ENCODE measurements at places on chromosomes 7 and 10.

GRCh38 chr10:35184527-35185171, 58.0 kb downstream of the CREM start:
- no peak for DNase-seq

- peak; percentile 51 for DNase-seq
Observed at GRCh38 chr10:33559105-33559504, 224.6 kb upstream of the NRP1 start.

GRCh38 chr10:76969366-76969948, 668.2 kb downstream of the KCNMA1 start:
- no peak for DNase-seq

DNA sequence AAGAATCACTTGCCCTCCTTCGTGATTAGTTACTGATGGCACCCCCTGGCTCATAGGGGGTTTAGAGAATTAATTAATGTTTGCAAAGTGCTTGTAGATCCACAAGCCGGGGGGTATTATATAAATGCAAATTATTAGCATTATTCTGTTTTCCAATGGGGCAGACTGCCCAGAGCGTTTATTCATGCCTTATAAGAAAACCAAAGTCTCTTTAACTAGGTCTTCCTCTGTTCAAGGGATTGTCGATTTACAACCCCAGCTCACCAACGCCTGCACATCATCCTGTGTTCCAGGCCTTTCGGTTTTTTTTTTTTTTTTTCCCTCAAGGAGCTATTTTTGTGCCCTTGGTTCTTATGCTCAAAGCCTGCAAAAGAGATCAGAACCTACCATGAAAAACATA, 630.7 kb downstream of the PARD3 start:
- DNase-seq = no peak

DNA sequence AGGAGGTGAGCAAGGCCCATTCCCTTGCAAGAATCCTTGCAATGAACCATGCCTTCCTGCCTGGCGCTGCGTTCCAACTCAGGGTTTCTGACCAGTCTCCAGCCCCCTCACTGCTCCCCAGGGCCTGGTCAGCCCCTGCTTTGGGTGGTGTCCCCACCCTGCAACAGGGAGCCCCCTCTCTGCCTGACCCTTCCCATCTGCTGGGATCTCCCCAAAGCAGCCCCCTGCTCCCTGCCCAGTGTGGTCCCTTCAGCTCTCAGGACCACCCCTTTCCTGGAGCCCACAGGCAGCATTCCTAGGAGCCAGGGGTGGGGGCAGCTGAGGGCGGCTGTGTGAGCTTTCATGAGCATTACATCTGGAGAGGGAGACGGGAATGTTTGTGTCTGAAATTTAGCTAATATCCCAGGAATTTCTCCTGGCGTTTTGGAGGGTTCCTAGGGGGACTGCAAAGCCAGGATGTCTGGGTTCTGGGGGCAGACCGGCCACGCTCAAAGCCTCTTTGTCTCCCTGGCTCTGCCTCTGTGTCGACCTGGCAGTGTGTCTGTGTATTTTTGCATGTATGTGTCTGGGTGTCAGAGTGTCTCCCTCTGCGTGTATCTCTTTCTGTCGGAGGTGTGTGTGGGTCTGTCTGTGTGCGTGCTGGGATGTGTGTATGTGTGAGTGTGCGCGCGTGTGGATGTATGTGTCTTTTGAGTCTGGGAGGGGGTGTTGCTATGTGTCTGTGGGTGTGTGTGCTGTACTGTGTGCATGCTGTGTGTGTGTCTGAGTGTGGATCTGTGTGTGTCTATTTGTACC, 300.5 kb upstream of the ZMIZ1 start:
- DNase-seq = no peak

DNA sequence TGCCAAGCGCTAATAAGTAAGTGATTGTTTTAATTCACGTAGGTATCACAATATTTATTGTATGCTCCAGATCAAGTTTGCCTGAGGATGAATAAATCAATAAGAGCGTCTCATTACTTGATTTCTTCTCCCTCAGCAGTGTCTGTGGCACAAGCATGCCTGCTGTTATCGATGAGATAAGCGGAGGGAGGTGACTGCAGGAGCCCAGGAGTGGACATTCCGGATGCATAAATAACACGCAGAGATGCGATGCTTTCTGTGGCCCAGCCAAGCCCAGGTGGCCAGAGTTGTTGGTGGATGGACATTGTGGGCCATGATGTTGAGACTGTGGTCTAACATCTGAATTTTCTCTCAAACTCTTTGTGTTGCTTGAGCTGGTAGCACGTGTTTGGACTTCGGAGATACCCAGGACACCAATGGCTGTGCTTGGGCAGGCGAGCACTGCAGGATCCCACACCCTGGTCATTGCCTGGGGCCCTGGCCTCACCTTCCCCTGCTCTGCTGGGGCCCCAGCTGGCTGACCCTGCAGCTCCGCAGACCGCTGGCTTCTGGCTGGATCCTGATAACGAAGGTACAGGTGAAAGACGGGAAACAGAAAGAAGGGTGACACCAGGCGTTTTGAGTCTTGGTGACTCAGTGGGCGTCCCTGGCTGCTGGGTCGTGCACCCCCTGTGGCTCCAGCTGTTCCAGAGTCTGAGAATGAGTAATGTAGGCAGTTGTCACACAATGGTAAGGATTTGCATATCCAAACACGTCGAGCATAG, 31.2 kb upstream of the MNX1 start:
- DNase-seq = no peak

- no peak for DNase-seq
Observed at GRCh38 chr7:50264908-50265307, 39.6 kb upstream of the IKZF1 start.

- DNase-seq = peak; percentile 18
Observed at GRCh38 chr7:25260862-25261494, 32.7 kb upstream of the NPVF start.

DNA sequence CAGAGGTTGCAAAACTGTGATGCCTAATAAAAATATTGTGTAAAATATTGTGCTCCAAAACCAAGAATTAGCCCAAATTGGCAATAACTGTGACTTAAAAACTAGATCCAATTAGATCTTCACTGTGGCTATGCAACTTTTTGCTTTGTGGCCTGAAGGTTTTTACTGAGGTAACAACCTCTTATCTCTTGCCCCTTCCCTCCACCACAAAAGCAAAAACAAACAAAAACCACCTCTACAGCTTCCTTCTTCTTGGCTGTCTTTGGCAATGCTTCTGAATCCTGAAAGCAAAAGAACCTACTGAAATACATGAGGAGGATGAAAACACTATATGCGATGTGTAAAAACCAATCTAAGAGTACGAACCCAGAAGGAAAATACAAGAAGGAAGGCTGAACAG, 226.7 kb upstream of the MBL2 start:
- DNase-seq = no peak

DNA sequence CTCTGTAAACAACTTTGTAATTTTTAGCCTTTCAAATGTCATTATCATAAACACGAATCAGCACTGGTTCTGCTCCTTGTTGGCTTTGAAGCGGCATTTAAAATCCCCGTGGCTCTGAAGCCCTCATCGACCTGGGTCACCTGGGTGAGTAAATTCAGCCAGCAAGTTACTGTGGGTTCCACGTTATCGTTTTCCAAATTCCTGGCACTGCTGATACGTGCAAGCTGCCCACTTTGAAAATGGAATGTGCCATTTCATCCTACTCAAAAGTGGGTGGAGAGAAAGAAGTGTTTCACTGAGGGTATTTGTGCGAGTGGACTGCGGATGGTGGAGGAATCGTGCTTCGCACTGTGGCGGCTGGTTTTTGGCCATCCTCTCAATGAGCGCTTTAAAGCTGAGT, 281.7 kb downstream of the KLF6 start:
- DNase-seq = no peak

GRCh38 chr7:29063236-29063635, 83.1 kb downstream of the CPVL start:
- DNase-seq = no peak

DNA sequence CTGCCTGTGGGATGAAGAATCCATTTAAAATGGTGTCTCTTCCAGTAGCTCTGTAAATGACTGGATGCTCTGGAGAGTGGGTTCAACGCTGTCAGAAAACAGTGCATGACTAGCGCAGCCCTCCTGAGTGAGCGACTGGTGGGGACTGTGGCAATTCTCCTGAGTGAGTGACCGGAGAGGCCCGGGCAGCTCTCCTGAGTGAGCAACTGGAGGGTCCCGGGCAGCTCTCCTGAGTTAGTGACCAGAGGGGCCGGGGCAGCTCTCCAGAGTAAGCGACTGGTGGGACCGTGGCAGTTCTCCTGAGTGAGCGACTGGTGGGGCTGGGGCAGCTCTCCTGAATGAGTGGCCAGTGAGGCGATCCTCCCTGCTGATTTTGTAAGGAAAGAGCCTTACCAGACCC, 85.5 kb downstream of the WDR37 start:
- no peak for DNase-seq

GRCh38 chr7:3165681-3166580, 122.3 kb upstream of the CARD11 start:
- DNase-seq = no peak

GRCh38 chr7:43586251-43586900, 3.5 kb downstream of the STK17A start:
- no peak for DNase-seq

GRCh38 chr10:25017154-25017590, 760 bp downstream of the THNSL1 start:
- no peak for DNase-seq

DNA sequence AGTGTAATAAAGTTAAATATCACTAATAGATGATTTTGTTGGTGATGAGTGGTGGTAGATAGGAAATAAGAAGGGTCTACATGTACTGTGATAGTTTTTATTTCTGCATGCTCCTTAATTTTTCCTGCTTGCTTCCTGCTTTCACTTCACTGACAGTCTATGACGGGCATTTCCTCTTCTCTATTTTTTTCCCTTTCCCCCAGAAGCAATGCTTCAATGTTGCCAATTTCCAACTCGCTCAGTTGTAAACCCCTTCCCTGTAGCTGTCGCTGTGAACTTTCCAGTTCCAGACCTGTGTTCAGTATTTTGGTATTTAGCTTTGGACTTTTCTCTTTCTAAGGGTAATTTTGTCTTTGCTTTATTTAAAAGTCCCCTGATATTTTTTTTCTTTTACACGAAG, 123.5 kb upstream of the AGR3 start:
- no peak for DNase-seq

GRCh38 chr7:153151766-153152165, 392.2 kb downstream of the ACTR3B start:
- no peak for DNase-seq

- no peak for DNase-seq
Observed at GRCh38 chr7:15400440-15400839, 161.4 kb downstream of the AGMO start.

DNA sequence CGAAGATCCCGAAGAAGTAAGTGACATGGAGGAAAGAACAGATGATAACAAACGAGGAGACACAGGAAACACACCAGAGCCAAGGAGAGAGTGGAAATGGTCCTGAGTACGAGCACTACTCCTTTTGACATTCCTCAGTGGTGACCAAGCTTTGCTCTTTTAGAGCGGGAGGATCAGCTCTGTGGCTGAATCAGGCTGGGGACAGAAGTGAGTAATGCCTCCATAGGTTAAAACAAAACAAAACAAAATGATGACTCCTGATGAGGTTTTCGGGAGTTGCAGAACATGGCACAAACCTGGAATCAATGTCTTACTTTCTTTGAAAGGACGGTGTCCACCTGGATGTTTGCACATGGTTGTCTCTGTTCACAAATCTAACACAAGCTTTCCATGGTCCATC, 30.3 kb upstream of the TCF7L2 start:
- DNase-seq = no peak

- DNase-seq = no peak
Observed at GRCh38 chr10:25914776-25915175, 19.3 kb upstream of the MYO3A start.

DNA sequence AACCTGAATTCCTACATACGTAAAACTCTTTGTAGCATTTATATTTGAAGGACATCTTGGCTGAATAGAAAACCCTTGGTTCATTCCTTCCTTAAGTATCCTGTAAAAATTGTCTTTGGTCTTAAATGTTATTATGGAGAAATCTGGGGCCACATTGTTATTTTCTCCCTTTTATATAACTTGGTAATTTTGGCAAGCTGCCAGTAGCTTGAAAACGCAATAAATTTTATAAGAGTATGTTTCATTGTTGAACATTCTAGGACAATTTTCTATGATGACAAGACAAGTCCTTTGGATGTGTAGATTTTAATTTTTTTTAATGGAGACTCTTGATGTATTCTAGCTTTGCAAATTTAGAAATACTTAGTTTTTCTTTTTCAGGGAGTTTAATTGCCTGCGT, 191.9 kb downstream of the ABCA13 start:
- no peak for DNase-seq

DNA sequence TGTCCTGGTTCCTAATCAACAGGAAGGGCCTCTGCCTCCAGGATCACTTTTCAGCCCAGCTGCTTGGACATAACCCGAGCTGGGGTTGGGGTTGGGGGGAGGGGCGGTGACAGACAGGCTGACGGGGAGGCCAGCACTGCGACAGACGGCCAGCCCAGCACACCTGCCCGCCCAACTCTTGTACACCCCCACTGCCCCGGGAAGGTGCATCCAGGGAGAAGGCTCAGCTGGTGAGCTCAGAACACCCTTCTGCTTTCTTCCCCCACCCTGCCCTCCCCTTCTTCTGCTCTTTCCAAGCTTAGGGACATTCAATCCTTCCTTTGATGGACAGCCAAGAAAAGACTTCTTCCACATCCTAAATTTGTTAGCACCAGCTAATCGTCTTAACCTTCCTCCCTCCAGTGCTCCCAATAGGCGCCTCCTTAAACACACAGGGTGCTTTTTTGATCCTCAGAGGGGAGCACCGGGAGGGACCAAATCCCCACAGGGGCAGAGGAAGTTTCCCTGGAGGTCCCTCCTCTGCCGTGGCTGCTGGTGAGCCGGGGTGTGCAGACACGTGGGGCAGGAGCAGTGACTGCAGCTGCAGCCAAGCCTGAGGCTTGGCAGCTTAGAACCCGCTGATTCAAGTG, 44.7 kb downstream of the COL13A1 start:
- DNase-seq = no peak

DNA sequence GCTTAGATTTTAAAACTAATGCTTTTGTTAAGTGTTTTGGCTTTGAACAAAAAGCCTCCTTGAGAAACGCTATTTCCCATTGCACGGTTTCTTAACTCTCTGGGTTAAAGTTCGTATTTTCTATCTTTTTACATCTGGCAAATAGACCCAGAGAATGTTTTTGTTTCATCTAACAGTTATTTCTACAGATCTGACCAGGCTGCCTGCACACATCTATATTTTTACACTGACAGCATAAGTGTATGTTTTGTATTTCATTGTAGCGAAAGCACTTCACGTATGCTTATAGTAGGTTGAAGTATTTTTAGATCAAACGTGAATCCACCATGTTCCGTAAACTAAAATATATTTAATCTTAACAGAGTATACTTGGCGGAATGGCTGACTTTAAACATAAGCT, 477.3 kb downstream of the SDK1 start:
- DNase-seq = no peak

Data from AG09309 (cell line).